ENCODE measurements at places on chromosomes 3 and 15.

DNA sequence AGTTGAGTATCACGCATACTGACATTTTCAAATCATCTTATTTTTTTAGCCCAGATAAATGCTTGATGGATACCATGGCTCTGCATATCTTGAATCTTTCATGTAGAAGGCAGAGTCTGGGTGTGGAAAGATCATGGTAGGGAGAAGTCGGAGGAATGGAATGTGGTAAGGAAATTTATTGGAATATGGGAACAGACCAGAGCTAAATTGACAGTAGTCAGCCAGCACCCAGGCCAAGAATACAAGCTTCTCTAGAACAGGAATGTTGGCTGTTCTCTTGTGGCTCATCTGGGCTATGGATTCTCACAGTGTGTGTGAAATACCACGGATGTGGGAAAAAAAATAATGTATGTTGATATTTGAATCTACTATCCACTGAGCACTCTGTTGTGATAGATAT, 305.7 kb upstream of the COL8A1 start:
- DNase-seq = no peak

- no peak for DNase-seq
These were observed 90.6 kb upstream of the FLNB start for GRCh38 chr3:57917601-57918000.

DNA sequence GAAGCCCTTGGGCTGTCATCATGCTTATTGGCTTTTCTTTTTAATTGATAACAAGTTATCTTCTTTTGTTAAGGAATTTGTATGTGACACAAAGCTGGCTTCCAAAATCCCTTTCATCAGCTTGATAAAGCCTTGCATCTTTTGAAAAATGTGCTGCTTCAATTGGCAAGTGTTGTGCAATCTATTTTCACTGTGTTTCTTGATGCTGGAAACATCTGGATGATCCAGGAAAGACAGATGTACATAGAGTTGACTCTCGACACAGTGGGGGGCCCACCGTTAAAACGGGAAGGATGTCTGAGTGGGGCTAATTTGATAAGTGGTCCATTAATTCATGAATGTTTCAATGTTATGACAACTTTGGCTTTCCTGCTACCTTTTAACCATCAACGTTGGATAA, 158.3 kb upstream of the WNT5A start:
- DNase-seq = no peak

DNA sequence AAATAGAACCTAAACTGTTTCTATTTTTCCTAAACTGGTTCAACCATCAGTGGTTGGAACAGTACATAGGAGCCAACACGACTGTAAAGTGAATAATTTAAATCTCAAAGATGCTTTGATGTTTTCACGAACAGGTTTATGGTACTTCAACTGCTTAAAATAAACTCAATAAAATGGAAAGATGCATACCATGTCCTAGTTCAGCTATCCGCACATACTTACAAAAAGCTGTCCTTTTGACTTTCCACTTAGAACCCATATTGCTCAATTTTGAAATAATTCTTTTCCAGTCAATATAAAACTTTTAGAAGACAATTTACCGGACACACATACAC, 902 bp downstream of the CMTM6 start:
- no peak for DNase-seq

DNA sequence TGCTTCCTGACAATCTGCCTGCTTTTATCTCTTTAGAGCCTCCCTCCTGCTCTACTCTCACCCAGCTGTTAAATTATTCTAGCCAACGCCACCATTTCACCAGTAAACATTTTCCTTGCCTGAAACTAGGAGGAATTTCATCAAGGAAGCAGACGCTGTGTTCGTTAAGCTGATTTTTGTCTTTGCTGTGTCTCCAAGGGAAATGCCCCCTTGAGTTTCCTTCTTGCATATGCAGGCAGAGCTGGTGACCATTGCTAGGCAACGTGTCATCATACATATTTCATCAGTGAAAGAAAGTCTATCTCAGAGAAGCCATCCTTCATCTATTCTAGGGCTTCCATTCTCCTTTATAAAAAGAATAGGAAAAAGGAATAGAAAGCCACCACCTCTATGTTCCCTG, 87.0 kb upstream of the ST8SIA2 start:
- no peak for DNase-seq

Measured in type B pancreatic cell (in vitro differentiated cells).